Mammary epithelial cell (primary cell): ENCODE measurements at places on chromosomes 11 and 22. TPM values are rescaled to one million over a fixed set of nuclear protein-coding genes. Genes with fewer than 3 reads are reported as not detected.
A peak's percentile ranks its signal among the peaks of the same experiment; 100 is the strongest.

DNA sequence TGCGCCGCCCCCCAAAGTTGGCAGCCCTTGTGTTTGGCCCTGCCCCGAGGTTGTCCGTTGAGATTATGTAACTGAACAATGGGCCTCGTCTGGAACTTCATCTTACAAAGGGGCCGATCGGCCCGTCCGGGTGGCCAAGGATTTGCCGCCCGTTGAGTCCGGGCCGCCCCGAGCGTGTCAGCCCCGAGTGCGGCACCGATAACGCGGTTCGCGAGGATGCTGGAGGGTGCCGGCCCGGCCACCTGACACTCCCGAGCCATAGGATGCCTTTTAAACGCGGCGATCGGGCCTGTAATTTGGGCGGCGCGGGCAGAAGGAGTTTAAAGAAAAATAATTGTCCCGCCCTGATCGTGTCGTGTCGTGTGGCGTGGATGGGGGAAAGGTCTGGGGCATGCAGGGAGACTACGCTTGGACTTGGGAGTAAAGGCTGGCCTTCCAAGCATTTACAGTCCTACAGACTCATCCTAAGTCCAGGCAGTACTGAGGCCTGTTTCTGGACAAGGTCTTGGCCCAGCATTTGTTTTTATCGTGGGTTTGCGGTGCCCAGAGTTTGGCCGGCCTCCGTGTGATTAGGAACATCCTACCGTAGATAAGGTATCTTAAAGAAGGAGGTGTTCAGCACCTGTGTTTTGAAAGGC lies 1.3 kb downstream of the WEE1 start:
- no peak for DNase-seq

DNA sequence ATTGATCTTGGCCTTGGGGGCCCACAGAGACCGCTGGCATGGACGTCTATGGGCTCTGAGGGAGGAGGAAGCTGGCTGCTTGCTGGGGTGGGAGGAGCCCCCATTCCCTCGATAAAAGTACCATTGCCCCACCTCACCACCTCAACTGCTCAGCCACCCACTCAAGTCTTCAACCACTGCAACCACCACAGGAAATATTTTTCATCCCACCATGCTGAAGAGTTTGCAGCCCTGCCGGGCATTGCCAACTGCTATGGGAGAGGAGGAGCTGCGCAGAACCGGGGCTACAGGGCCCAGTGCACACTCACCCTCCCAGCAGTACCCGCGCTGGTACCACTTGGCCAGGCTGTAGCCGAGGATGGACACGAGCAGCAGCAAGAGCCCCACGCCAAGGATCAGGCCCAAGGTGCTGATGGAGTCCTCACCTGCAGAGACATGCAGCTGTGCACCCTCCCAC lies 29.2 kb downstream of the IL10RA start:
- DNase-seq = no peak

The DCUN1D5 gene
- 63.5 TPM for polyA plus RNA-seq

DNA sequence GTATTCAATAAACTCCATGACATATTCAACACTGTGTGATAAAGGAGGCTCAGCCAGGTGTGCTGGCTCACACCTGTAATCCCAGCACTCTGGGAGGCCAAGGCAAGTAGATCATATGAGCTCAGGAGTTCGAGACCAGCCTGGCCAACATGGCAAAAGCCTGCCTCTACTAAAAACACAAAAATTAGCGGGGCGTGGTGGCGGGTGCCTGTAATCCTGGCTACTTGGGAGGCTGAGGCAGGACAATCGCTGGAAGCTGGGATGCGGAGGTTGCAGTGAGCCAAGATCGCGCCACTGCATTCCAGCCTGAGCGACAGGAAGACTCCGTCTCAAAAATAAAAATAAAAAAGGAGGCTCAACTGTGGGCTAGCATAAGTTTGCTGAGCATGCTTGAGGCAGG lies 4.1 kb upstream of the SLC25A18 start:
- DNase-seq = no peak

DNA sequence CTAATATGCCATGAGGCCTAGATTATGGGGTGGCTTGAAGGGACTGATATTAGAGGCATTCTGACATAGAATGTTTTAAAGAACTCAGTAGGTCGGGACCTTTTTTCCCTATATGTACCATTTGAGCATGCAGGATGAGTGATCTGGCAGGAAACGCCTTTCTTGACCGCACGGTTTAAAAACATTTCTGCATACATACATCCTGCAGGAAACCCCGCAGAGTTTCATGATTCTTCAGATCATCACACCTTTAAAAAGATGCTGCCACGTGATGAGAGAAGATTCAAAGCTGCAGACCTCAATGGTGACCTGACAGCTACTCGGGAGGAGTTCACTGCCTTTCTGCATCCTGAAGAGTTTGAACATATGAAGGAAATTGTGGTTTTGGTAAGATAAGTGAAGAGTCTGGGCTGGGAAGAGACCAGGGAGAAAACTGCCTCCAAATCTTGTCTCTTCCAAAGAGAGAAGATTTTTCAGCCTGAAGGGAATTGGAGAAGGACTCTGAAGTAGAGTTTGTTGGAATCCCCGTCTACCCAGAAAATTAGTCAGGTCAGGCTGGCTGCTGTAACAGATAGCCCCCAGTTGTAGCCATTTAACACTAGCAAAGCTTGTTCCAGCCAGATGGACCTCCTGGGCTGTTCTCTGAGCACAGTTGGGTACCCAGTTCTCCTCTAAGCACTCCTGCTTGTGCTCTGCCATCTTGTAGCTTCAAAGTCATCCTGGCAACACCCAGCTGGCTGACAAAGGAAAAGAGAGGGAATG lies 7.4 kb downstream of the RCN1 start:
- DNase-seq = no peak

- DNase-seq = no peak
Observed at GRCh38 chr11:83061883-83062282, 9.8 kb downstream of the RAB30 start.

DNA sequence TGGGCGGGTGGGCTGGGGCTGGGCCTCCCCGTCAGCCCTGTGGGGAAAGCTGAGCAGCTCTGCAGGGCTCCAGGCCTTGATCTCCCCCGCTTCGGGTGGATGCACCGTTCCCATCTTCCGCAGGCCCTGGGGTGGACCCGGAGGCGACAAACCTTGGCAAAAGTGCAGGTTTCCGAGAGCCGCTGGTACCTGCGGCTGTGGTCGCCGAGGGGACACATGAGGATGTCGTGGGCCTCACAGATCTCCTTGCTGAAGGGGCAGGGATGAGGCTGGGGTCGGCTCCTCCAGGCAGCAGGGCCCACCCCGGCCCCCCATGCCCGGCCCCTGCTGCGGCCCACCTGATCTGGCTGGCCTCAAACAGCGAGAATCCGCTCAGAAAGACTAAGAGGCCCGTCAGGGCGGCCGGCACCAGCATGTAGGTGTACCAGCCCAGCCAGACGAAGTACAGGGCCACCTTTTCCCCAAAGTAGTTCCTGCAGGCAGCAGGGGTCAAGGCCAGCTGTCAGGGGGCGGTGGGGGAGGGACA lies 11.8 kb downstream of the ANO9 start:
- DNase-seq = no peak

DNA sequence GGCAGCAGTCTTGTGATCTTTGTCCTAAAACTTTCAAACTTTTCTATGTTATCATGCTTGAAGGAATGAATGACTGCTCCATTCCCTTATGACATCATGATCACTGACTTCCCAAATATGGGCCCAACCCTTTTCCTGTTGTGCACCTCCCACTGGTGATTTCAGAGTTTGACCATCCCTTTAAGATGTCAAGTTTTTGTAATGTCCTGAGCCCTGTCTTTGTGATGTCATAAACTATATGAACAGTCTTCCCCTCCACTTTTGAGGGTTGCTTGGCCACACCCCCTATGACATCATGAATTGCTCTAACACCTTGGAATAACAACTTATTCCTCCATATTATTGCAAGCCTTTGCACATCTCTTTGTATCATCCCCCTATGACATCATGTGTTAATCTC lies 16.5 kb upstream of the NUCB2 start:
- DNase-seq = peak; percentile 31

GRCh38 chr11:43968719-43969118 lies 26.3 kb downstream of the C11orf96 start:
- no peak for DNase-seq

- peak; percentile 56 for DNase-seq
Observed at GRCh38 chr11:27392278-27393114, 29.5 kb upstream of the CCDC34 start.

The PIH1D2 gene
- polyA plus RNA-seq = 0.91 TPM

DNA sequence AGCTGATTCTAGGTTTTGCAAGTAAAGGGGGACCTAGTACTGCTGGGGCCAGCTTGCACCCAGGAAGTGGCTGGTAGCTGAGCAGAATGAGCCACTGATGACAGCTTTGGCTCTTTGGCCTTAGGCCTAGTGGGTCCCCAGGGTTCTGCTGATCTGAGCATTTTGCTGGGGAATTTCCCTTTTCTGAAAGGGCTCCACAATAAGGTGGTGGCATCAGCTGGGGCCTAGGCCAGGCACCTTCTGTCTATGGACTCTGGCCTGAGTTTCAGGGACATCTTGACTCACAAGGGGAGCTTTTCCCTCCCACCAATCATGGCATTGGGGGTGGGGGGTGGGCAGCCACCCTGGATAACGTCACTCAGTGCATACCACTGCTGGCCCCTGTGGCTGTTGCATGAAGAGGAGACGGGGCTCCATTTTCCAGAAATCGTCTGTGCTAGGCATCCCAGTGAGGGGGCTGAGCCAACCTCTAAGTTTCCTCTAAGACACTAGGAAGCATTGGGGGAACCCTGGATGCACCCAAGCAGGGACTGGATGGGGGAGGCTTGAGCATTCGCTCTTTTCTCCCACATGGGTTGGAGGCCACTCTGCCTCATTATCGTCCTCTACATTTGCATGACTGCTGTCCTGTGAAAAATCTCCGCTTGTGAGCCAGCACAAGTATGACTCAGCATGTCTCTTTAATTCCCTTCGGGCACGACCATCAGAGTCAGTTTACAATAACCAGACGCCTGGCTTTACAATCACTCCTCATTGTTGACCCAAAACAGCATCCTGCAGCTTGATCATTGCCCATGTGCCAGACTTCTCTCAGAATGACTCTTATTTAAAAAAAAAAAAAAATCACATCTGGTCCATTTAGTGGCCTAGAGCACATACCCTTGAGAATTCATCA lies 145.0 kb upstream of the THY1 start:
- peak; percentile 52 for DNase-seq

DNA sequence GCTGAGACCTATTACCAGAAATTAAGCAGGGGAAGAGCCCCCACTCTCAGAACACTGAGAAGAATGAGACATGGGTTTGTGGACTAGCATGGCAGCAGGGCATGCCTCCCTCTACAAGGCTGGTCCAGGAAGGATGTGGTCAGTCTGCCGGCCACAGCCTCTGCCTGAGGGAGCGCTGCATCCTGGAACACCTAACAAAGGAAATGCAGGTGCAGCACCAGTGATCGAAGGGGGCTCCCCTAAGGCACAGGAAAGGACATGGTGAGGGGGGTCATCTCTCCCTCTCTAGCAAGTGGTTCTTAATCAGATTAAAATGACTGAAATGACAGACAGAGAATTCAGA lies 40.6 kb upstream of the ARL14EP start:
- DNase-seq = peak; percentile 20

- no peak for DNase-seq
Observed at GRCh38 chr11:43901551-43901950, 20.9 kb downstream of the ALKBH3 start.

DNA sequence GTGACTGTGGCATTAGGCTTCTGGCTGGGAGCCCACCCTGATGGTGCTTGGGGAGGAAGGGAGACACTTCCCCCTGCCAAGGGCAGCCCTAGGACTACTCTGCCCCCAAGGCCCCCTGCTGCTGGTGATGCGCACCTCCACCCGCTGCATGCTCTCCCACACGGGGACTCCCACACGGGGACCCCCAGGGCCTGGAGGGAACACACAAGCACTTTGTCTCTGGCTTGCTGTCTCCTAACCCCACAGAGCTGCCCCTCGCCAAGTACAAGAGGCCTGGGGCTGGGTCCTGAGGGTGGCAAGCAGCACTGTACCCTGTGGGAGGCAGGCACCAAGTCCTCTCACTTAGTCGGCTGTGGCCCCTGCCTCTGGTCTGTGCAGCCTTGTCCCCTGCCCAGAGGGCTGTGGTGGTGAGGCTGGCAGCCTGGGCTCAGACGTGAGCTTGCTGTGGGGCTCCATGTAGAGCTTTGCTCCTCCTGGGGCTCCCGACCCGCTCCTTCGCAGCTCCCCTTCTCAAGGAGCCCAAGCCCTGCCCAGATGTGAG lies 7.9 kb downstream of the LRRC75B start:
- no peak for DNase-seq

GRCh38 chr11:4118107-4118506 lies 23.5 kb downstream of the RRM1 start:
- no peak for DNase-seq

The CRYBA4 gene
- polyA plus RNA-seq = not detected

The KIRREL3 gene
- polyA plus RNA-seq = 0.31 TPM

GRCh38 chr11:33618351-33618710 lies 82.3 kb downstream of the C11orf91 start:
- DNase-seq = no peak

GRCh38 chr11:112023104-112023503 lies 2.1 kb upstream of the DLAT start:
- DNase-seq = no peak

DNA sequence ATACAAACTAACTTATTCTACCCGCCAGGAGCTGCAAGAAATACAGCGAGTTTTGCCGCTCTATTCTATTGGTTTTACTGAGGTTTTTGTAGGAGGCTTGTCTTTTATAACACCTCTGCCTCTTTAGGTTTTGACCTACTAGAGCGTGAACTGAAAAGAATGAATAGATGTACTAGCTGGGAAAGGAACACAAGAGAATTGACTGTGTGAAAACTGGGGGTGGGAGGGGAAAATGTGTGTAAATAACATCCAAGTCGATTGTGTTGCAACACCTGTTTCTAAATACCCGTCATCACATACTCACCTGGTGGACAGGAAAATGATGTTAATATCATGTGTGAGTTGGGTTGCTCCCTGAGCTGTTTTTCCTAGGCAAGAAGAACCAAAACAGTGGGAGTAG lies 12.9 kb upstream of the JHY start:
- peak; percentile 41 for DNase-seq

The ZNF280A gene
- not detected for polyA plus RNA-seq

GRCh38 chr11:133945087-133945974 lies 11.4 kb downstream of the IGSF9B start:
- DNase-seq = peak; percentile 14

The MYEOV gene
- polyA plus RNA-seq = 0.59 TPM

The CDPF1 gene
- 8.3 TPM for polyA plus RNA-seq

The TSGA10IP gene
- not detected for polyA plus RNA-seq

DNA sequence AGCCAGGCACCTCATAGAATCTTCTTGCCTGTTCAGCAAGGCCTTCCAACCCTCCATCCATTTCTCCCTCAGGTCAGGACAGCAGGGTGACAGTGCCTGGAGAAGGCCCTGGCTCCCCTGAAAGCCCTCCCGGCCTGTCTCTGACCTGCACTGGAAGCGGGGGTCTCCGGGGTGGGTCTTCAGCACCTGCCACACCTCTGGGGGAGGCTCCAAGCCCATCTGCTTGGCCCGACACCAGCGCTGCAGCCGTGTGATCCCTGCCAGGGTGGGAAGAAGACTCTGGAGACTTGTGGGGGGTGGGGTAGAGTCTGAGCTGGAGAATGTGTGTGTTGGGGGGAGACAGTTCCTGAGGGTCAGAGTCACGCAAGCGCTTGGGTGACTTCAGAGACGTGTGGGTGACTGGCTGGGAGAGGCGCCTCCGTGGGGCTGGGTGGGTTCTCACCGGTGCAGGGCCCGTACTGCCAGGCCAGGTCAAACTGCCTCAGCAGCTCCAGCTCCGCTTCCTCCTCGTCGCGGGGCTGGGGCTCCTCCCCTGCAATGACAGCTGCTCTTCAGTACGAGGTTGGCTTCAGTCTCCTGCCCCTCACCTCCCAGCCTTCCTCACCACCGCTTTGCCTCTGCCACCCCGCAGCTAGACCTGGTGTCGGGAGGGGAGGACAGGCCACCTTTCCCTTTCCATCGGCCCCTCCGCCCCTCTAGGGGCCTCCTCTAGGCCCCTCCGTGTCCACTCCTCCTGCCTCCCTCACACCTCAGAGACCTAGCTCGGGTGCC lies 615 bp downstream of the POLD4 start:
- no peak for DNase-seq

The OR56A4 gene
- not detected for polyA plus RNA-seq
